Central memory CD4-positive, alpha-beta T cell (primary cell): ENCODE measurements at places on chromosomes 6 and 20.

DNA sequence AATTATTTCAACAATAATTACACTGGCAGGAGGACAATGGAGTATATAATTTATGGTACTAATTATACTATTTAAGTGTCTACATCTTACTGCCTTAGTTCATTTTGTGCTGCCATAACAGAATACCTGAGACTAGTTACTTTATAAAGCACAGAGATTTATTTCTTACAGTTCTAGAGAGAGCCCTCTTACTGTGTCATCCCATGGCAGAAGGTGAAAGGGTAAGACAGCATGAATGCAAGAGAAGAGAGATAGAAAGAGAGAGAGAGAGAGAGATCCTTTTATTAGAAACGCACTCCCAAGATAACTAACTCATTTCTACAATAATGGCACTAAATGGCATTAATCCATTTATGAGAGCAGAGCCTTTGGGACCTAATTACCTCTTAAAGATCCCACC is 314.7 kb downstream of the EPM2A start:
- no peak for DNase-seq

GRCh38 chr20:4920131-4920530 is 81.2 kb downstream of the SLC23A2 start:
- DNase-seq: no peak

DNA sequence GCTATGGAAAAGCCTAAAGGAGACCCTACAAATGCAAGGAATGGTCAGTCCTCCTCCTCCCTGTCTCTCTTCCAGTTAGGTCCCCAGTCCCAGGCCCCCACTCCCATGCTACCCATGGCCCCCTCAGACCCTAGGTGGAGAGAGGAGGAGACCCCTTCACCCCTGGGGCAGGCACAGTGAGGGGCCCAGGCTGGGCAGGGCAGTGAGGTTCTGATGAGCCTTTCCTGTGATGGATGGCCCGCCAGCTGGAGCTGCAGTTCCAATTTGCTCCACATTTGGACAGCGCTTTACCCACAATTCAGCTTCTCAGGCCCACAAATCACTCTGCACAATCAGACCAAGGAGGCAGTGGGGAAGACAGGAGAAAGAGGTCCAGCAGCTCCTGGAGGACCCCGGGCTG is 37.3 kb upstream of the MLN start:
- DNase-seq: no peak

- no peak for DNase-seq
Measured at GRCh38 chr6:144158133-144158532, 7.8 kb downstream of the STX11 start.

GRCh38 chr20:53245574-53245973 is 273.4 kb downstream of the TSHZ2 start:
- DNase-seq: no peak

GRCh38 chr6:42937548-42938427 is 8.5 kb downstream of the CNPY3 start:
- DNase-seq: no peak

DNA sequence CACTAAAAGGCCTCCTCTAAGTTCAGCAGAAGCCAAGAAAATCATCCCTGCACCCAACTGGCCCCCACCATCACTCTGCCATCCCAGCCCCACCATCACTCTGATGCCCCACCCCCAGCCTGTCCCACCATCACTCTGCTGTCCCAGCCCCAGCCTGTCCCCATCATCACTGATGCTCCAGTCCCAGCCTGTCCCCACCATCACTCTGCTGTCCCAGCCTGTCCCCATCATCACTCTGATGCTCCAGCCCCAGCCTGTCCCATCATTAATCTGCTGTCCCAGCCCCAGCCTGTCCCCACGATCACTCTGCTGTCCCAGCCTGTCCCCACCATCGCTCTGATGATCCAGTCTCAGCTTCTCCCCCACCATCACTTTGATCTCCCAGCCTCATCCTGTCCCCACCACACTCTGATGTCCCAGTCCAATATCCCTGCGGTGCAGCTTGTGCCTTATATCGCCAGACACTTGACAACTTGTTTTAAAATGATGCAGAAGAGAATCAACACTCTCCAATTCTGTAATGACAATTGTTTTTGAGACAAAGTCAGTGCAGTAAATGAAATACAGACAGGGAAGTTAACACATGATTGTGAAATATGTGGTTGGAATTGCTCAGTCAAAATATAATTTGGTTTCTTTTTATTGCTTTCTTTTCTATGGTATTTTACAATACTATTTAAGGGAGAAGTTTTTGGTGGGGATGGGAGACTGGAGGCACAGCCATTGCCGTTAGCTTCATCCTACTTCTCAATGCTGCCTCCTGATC is 100.8 kb downstream of the TNFAIP3 start:
- DNase-seq: no peak

- DNase-seq: no peak
Measured at GRCh38 chr6:167031082-167031709, 32.0 kb downstream of the CEP43 start.

DNA sequence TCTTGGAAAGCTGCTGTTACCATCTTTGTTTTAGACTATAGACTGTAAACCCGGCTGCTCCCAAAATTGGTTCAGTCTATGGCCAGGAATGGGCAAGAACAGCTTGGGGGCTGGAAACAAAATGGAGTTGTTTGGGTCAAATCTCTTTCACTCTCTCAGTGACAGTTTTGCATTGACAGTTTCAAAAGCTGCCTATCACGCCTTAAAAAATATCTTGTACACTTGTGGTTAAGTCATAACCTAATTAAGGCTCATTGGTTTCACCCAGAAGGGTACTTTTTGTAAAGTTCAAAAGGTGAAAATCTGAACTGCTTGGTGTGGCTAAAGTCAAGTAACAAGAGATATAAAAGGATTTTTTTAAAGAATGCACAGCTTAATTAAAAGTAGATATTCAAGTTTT is 76.1 kb upstream of the PRL start:
- no peak for DNase-seq

DNA sequence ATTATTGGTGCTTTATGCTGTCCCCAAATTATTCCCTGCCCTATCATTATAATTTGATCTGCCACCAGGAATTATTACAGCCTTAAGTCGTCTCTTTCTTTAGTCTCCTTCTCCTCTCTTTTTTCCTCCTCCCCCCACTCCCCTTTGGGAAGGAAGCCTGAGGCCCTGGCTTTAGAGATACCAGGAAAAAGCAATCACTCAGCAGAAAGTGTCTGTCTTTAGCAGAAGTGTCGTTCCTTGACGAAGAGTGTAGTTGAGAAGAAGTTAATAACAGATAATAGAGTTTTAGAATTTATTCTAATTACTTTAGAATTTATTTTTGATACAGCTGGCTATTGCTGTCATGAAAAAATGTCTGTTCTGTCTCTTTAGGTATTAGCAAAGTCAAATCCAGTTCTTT is 16.5 kb downstream of the LIN28B start:
- DNase-seq: no peak

DNA sequence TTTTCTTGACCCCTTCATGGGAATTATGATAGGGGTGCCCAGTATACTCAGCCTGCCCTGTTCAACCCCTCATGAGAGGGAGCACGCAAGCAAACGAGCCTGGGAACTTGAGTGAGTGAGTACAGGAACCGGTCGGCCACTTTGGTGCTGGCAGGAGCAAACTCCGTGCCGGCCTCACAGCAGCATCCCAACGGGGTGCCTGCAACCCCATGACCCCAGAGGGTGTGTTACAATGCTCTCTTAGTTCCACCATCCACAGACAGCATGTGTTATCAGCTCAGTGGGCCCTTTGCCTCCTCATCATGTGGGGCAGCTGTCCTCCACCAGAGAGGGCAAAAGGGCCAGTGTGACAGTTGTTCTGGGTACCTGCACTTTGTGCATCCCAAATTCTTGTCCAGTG is 289.8 kb downstream of the FRK start:
- DNase-seq: no peak

DNA sequence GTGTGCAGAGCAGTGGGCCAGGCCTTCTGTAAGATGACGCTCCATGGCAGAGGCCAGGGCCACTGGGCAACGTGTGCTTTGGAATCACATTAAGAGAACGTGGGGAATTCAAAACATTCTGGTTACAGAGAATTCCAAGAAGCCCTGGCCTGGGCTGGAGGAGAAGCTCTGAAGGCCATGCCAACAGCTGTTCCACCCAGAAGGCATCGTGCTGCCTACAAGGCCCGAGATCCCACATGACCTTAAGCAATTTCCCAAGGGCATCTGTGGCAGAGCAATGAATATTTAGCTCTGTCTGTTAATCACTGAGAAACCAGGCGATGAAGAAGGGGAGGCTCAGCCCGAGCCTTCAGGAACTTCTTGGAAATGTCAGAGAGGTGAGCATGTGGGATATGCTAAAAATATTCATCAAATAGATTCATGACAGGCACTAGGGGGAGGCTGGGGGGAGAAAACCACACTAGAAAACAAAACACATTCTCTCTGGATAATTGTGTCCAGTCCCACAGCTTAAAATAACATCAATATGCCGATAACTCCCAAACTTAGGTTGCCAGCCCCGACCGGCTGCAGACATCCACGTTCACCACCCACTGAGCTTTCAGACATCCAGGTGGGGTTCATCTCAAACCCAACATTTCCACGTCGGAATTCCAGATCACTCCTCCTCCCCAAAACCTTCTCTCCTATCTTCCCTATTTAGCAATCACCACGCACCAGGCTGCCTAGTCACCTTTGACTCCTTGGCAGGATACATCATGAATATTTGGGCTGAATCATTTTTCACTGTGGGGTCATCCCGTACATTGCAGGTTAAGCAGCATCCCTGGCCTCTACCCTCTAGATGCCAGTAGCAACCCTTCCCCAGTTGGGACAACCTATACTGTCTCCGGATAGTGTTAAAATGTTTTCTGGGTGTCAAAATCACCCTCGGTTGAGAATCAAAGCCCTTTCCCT is 6.6 kb downstream of the SULF2 start:
- DNase-seq: no peak

- DNase-seq: no peak
Measured at GRCh38 chr20:23225407-23226060, 125.1 kb upstream of the NXT1 start.

- no peak for DNase-seq
Measured at GRCh38 chr20:17287503-17287902, 60.7 kb downstream of the PCSK2 start.

DNA sequence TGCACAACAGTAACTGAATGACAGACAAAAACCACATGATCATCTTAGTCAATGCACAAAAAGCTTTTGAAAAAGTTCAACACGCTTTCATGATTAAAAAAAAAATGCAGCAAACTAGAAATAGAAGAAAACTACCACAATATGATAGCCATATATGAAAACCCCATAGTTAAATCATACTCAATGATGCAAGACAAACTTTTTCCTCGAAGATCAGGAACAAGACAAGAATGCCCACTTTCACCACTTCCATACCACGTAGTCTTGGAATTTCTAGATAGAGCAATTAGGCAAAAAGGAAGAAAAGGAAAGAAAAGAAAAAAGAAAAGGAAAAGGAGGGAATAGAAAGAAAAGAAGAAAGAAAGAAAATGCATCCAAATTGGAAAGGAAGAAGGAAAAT is 44.6 kb upstream of the SLC23A2 start:
- DNase-seq: no peak

- DNase-seq: no peak
Measured at GRCh38 chr6:2623295-2623694, 127.4 kb downstream of the MYLK4 start.

DNA sequence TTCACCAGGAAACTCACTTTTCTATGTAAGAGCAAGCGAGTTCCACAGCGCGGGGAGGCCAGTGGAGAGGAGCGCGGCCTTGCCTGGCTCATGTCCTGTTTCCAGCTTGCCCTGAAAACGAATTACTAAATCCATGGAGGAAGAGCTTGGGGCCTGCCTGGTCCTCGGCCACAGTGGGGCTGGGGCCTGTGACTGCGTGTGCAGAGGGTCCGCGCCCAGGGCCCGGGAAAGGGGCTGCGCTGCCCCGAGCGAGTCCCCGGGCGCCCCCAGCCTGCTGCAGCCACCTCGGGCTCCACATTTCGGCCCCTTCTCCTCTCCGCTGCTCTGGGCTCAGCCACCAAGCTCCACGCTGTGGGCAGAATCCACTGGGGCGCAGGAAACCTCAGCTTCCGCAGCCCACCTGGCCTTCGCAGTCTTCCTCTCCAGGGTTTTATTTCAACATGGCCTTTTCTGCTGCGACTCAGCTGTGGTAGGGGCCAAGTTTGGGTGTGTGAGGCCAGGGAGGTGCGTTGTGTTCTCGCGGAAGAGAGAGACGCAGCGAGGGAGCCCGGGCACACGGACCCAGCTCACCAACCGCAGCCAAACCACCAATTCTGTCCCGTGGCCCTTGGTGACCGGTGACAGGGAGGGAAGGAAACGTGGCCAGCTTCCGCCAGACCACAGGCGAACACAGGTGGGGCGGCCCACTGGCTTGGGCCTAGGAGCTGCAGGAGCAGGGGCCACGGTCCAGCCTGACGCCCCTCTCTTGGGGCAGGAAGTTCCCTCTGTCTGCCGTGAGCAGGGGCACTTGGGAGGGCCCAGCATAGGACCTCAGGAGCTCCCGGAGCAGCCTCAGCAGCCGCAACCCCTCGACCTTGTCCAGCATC is 211.4 kb downstream of the ERMARD start:
- DNase-seq: no peak

DNA sequence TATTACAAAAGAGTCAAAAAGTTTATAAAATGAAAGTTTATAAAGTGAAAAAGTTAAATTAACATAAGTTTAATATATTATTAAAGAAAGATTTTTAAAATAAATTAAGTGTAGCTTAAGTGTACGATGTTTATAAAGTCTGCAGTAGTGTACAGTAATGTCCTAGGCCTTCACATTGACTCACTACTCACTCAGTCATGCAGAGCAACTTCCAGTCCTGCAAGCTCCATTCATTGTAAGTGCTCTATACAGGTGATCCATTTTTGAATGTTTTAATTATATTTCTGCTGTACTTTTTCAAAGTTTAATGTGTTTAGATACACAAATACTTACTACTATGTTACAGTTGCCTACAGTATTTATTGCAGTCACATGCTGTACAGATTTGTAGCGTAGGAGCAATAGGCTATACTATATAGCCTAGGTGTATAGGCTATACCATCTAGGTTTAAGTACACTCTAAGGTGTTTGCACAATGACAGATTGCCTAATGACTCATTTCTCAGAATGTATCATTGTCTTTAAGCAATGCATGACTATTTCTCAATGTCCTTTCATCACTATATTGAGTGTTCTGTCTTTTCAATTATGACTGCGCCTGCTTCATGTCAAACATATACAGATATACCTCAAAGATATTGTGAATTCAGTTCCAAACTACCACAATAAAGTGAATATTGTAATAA is 1110.3 kb upstream of the MAP3K7 start:
- DNase-seq: no peak

DNA sequence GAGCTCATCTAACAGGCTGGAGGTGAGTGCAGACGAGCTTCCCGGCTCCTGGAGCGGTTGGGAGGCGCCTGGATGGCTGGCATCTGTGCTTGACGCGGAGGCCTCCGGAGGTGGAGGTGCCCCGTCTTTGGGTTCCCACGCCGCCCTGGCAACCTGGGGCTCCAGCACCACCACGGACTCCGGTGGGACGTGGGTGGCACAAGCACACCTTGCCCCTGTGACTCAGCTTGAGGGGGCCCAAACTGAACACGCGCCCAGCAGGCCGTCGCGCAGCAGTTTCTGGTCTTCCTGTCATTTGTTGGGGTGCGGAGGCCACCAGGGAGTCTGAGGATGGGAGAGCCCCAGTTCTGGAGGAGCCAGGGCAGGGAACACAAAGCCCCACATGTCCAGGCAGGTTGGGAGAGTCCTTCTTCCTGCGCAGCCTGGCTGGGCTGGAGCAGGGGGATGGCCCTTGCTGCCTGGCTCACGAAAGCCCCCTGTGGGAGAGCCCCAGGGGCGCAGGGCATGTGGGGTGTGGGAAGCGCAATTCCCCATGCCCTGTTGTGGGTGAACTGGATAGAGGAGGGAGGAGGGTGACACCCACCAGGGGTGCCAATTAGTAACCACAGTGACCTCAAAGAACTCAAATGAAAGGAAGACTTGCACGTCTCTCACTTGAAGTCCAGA is 1378.6 kb upstream of the DEFB115 start:
- DNase-seq: no peak

GRCh38 chr6:159151266-159151855 is 17.8 kb upstream of the FNDC1 start:
- DNase-seq: peak; percentile 13
